RKO (cell line): ENCODE measurements at places on chromosomes 2 and 18.

DNA sequence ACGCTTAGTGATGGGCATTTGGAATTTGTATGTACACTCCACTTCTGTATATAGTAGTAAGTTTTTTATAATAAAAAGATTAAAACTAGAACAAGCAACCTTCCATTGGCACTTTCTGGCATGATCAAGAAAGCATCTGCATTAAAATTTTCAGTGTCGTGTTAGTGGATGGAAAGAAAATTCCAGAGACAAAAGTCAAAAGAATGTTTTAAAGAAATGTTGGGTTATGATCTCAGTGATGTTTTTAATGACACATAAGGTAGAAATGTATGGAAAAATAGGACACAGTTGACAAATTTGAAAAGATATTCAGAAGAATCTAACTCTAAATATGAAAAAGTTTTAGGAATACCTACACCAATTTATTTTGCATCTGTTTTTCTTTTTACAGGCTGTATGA is 126.1 kb upstream of the FAM117B start:
- no peak for DNase-seq

DNA sequence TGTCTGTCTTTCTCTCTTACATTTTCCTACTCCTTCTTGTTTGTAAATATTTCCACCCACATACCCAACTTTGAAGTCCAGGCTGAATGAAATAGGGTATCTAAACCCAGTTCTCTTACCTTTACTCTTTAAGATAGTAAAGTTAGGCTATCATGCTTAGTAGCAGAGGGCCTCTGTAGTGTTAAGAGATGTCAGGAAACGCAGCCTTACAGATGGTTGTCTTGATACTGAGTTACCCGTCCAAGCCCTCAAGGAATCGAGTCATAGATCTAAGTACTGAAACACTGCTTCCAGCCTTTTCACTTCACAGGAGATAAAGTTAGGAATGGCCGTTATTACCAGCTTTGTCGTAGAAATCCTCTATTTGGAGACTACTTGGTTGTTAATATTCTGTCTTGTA is 24.3 kb downstream of the MRPS9 start:
- DNase-seq: no peak

GRCh38 chr18:7304061-7304370 is 73.1 kb downstream of the LRRC30 start:
- no peak for DNase-seq

DNA sequence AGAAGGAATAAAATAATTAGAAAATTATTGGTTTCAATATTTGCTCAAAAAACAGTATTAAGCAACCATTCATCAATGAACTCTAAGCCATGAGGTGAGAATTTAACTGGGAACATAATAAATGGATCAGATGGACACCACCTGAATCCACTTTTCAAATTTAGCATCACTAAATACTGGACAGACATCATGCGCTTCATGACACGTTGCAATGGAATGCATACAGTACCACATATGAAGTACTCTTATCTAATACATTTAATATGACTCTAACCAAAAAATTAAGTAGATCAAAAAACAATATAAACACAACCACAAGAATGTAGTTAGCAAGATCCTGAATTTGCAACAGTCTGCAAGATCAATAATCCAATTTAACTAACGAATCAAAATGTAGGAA is 76.6 kb downstream of the COBLL1 start:
- DNase-seq: no peak

DNA sequence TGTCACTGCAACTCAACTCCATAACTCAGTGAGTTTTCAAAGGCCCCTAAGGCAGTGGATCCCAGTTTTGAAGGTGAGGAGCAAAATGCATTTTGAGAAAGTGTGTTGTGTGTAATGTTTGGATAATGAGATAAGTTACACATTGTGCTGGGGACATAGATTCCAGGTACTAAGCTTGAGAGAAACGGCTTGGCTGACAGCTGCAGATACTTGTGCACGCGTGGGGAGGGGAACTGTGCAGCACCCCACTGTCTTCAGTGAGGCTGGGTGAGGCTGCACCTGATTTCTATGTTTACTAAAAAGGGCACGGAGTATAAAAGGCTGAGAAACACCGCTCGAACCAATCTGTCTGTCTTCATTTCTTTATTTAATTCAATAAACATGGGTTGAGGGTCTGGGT is 254.0 kb upstream of the COPS8 start:
- no peak for DNase-seq

GRCh38 chr2:227696990-227697679 is 20.7 kb downstream of the SLC19A3 start:
- no peak for DNase-seq

DNA sequence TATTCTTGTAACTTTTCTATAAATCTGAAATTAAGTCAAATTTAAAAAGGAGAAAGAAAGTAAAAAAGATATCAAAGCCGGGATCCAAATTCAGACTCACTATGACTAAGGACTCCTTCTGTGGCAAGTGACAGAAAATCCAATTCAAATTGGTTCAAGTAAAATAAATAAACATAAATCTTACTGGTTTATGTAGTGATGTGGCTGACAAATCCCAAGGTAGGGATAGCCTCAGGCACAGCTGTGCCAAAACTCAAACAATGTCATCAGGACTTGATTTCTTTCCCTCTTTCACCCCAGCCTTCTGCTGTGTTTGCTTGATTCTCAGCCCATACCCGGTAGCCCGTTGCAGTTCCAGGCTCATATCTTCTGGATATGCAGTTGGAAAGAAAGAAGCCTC is 284.6 kb downstream of the SP3 start:
- DNase-seq: no peak

DNA sequence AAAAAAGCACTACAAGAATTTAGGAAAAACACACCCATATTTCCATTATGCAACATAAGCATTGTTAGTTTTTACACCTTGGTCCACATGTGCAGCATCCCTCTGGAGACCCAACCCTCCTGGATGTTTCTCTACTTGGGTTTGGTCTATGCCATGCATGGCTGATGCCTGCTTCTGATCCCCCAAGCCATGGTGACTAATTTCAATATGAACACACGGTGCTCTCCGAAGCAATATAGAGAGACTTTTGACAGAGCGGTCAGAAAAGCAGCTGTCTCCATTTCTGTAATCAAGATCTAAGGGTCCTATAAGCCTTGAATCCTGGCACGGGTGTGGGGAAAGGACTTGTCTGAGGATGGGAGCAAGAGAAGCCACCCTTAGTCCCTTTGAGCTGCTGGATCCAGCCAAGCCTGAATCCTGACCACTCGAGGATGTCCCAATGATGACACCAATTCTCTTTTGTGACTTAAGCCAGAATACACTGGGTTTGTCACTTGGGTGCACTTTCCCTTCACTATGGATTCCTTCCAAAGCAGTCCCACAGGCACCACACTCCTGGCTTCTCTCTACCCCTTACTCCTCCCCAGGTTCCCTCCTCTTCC is 91.5 kb downstream of the ACTR2 start:
- DNase-seq: no peak

- DNase-seq: no peak
Observed at GRCh38 chr2:146503366-146503765, 1341.5 kb upstream of the ACVR2A start.

DNA sequence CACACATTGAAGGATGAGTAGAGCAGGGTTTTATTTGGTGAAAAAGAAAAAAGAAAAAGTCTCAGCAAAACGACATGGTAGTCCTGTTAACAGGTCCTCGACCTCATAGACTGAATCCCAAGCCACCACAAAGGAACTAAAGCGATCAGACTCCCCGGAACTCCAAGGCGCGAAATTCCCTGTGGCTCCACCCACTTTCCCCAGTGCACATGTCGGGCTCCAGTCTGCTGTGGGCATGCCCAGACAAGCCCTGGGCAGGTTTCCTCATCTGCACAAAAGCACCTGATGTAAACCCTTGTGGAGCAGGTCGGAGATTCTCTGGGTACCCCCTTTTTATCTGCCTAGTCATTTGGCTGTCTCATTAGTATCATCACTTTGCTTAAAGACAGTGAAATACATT is 170.7 kb upstream of the FSIP2 start:
- DNase-seq: no peak
